ENCODE measurements at places on chromosomes 16 and 17.

DNA sequence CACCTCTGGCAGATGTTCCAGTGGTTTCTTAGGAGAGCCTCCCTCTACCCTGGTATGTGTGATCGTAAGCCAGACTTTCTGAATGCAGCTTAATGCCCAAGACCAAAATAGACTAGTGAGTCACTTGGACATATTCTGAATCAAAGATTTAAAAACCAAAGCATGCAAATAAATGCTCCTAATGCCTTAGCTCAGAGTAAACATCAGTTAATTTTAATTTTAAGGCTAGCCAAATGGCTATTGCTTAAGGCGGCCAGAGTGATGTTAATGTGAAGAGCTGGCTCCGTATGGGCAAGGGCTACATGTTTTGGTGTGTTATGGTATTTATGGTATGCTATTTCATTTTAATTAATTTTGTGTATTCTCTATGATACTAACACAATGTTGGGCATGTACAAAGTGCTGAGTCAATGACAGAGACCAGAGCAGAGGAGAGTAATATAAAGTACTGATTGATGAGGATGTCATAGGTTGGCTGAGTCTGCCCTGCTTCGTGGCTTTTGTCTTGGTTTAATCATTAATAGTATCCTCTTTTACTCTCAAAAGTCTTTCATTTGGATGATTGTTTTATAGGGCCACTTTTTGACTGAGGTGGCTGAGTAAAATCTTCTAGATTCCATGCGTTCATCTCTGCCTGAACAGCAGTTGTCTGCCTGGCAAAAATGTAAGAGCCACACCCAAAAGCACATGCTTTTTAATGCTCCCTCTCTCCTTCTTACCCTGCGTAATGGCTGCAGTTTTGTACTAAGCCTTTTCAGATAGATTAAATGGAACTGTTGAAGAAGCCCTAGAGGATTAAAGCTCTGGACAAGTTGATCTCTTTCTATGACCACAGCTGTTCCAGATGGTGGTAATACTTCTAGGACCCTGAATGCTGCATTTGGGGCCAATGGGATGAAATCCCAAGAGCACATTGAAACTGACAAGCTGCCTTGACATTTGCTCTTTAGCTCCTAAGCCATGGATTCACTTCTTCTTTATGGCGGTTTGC, 59.6 kb downstream of the MAP2K6 start:
- DNase-seq, result no peak

- DNase-seq, result no peak
Measured at GRCh38 chr16:89149386-89149785, 22.2 kb upstream of the CDH15 start.

DNA sequence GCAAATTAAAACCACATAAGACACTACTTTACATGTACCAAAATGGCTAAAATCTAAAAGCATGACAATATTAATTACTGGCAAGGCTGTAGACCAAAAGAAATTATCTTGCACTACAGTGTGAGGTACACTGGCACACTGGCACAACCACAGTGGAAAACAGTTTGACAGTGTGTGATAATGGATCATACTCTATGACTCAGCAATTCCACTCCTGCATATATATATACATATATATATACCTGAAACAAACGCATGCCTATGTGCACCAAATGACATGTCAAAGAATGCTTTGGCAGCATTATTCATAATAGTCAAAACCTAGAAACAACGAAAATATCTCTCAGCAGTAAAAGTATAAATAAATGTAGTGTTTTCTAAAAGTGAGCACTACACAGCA, 4.6 kb upstream of the DYNLRB2 start:
- no peak for DNase-seq

GRCh38 chr17:9520649-9521048, 55.0 kb downstream of the STX8 start:
- DNase-seq, result no peak

DNA sequence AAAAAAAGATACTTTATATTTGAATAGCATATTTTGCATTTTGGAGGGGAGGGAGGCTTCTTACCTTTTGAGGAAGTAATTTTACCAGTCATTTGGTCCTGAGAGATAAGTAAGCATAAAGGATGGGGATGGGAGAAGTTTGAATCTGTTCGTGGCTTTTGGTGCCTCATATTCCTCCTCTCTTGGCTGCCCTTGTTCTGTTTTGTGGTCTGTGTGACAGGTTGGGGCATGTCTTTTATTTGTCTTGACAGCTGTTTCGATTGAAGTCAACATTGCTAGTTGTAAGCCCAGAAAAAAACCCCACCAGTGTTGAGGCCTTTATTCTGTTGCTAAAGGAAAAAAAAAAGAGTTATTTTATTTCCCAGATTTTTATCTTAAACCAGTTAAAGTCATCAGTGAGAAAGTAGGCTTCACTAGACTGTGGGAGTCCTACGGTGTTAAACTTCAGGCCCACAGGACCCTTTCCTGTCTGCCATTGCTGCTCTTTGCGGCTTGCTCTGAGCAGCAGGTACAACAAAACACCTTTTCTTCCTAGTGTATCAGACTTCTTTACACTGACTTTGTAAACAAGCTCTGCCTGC, 11.4 kb downstream of the SLC7A6 start:
- no peak for DNase-seq

GRCh38 chr16:17509194-17509593, 38.4 kb upstream of the XYLT1 start:
- DNase-seq, result no peak

- DNase-seq, result no peak
Measured at GRCh38 chr16:30961384-30961783, 3.8 kb downstream of the SETD1A start.

DNA sequence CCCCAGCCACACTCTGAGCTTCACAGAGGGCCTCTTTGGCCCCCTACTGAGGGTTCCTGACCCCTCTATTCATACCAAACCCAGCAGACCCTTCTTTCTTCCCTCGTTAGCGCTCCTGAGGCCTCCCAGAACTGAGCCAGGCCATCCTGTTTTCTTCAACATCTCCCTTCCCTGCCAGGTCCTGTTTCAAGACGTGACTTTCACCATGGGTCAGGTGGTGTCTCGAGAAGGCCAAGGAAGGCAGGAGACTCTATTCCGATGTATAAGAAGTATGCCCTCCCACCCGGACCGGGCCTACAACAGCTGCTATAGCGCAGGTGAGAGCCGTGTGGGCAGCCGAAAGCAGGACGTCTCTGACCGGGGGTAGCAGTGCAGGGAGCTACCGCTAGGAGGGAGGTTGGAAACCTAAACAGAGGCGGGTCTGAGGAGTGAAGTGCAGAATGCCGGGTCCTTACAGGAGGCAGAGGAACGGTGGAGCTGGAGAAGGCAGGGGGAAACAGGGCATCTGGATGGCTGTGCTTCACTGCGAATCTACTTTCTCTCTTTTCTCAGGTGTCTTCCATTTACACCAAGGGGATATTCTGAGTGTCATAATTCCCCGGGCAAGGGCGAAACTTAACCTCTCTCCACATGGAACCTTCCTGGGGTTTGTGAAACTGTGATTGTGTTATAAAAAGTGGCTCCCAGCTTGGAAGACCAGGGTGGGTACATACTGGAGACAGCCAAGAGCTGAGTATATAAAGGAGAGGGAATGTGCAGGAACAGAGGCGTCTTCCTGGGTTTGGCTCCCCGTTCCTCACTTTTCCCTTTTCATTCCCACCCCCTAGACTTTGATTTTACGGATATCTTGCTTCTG, 1.3 kb upstream of the SENP3 start:
- DNase-seq, result peak; percentile 56

DNA sequence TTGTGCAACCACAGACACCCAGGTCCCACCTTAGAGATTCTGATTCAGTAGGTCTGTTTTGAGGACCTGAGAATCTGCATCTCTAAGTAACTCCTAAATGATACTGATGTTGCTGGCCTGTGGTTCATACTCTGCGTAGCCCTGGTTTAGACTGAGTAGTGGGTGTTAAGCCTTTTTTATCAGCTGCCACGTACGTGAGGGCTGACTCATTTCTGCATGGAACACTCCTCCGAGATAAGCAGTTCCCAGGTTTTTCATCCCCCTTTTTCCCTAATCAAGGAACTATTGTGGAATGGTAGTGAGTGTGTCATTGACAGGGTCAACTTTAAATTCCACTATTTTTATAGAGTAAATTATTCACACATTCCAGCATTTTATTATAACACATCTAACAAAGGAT, 26.1 kb downstream of the CDRT4 start:
- no peak for DNase-seq

DNA sequence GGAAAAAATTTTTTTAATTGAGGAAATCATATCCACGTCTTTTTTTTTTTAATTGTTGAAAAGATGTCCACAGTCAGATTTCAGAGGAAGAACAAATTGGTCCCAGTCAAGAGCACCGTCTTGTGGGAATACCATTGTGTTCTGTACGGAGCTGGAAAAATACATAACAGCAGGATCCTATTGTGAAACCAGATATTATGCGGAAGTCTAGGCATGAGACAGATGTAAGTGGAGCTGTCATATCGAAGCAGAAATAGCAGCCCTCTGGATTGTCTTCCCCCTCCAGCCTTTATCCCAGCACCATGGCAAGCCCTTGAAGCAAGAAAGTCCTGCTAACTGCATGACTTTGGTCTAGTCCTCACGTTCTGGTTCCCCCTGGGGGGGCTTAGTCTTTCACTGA, 391.6 kb upstream of the ASIC2 start:
- DNase-seq, result no peak

- DNase-seq, result no peak
Measured at GRCh38 chr16:30340621-30341020, 14.5 kb downstream of the CD2BP2 start.

- DNase-seq, result no peak
Measured at GRCh38 chr16:56669005-56669839, at the start of gene MT1H. TSS of gene MT1H (plus strand) at chr16:56669814. CDS start at chr16:56669885, 71 bp downstream.

DNA sequence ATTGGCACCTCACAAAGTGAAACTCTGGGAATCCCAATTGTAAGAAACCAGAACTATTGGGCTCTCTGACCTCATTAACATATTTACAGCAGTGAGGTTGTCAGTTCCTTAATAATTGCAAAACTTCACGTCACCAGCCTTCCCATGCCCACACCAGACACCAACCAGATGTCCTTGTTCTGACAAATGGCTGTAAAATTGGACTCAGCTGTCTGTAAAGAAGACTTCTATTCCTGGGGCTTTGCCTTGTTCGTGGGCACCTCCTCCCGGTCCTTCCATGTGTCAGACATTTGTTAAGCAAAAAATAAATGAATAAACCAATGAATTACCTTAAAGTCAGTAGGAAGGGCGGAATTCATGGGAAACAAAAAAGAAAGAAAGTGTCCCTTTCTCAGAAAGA, 284.3 kb upstream of the CDH11 start:
- DNase-seq, result no peak

DNA sequence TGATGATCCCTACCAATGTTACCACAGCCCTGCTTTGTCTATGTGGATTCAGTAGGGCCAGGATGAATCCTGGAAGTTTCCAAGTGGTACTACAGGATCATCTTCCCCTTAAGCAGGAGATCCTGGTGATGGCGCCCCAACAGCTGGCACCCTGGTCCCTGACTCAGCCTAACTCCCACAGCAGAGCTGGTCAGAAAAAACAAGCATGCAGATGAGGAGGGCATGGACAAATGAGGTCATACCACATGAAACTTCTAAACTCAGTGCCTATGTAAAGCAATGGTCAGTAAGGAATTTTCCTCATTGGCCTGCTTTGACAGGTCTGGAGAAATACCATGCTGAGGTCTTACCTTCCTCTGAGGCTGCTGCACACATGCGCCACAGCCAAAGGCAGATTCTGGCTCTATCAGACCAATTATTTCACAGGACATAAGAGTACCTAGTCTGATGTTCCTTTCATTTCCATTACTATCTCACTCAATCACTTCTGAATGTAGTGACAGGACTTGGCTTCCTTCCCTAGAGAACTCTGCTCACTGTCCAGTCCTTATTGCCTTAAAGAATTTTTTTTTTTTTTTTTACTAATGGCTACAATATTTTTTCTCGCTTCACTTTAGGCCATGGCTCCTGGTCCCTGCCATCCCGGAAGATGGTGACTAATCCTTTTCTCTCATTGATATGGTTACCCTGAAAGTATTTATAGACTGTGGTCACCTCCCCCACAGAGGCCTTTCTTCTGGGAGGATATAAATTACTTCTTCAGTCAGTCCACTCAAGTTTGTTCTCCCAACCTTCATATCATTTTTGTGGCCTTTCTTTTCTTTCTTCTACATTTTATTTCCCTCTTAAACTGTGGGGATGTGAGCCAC, 525.2 kb upstream of the PSMD7 start:
- DNase-seq, result no peak

GRCh38 chr16:27806986-27807385, 256.5 kb downstream of the GSG1L start:
- DNase-seq, result no peak

DNA sequence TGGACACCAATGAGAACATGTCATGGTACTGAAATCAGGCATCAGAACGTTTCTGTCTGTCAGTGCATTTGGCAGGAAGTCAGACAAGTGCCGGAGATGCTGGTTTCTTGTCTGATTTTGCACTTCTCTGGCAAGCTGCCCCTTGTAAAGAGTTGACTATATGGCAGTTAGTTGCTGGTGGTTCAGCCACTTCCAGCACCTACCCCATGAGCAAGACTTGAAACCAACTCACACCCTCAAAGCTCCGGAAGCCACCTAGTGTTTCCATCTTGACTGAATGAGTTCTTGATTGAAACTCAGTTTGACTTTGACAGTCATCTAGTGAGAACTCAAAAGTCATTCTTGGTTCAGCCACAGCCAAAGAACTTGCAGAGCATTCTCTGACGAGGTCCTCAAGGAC, 225.1 kb downstream of the SPECC1 start:
- DNase-seq, result no peak

DNA sequence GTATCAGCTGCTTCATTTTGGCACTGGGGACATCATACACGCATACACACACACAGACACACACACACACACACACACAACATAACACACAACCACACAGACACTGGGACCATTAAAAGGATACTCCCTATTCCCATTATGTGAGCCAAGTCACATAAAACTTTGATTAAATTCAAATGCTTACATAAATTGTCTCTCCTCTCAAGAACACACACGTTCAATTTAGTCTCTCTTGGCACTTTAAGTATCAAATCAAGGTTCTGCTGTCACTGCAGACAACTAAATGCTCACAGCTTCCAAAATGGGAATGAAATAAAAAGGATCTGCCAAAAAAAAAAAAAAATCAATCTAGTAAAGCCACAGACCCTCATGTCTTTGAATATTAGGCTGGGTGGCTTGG, 184.9 kb downstream of the RBFOX1 start:
- no peak for DNase-seq

DNA sequence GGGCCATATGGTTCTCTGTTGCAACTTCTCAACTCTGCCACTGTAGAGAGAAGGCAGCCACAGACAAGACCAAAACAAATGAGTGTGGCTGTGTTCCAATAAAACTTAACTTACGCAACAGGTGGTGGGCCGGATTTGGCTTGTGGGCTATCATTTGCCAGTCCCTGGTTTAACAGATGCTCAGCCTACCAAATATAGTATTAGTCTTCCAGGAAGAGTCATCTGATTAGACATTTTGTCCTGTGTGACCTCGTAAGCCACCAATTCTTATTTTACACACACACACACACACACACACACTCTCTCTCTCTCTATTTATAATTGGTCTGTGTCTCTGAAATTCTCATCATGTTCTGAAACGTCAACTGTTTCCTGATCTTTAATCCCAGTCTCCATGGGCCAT, 245.9 kb downstream of the XYLT1 start:
- DNase-seq, result peak; percentile 13

Measured in CD14-positive monocyte (primary cell).